ENCODE measurements at places on chromosomes 4 and X.

DNA sequence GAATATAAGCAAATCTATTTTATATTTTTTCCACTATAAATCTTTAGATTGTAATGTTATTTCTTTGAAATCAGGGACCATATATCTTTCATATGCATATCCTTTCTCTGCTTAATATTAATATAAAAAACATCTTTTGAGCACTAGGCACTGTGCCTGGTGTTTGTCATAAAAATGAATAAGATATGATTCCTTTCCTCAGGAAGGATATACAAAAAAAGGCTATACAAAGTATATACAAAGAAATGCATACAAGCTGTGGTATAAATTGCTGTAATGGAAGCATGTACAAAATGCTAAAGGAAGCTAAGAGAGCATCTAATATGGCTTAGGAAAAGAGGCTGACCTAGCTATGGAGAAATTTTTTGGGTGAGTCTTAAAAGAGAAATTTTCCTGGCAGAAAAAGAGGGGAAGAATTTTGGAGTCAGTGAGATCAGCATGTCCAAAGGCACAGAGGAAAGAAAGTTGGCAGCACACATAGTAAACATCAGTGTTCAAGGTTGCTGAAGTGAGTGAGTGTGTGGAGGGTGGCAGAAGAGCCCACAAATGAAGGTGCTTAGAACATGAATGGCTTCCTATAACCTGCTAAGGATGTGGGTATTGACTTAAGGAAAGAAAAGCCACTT is 500.0 kb downstream of the SPRY1 start:
- no peak for DNase-seq

DNA sequence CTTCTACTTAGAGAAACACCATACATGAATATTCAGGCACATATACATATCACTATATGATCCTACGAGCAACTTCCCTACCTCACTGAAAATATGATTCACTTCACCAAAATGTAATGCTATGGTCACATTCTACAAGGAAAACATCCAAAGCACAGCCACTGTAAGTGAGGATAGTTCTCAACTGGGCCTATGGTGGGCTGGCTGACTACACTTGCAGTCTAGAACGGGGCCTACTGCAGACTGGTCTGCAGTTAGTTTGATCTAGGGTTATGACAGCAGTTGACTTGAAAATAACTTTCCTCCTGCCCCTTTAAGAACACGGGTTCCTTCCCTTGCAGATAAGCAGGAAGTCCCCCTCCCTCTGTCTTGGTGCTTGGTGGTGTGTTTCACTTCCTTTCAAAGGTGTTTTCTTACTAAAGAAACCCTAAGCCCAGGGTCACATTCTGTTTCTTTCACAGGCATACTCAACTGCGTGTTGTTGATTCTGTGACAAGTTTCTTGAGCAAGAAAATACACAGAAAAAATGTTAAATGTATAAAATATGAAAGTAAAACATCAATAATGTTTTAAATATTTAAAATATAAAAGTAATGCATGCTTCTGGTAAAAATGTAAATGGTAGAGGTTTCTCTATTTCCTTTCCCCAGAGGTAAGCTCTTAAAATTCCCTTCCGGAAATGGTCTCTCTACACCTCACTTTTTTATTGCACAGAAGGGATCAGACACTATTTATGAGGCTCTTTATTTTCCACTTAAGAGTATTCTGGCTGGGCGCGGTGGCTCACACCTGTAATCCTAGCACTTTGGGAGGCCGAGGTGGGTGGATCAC is 18.0 kb upstream of the TMSB4X start:
- no peak for DNase-seq

GRCh38 chr4:75327804-75328512 is 186.2 kb downstream of the RCHY1 start:
- peak; percentile 12 for DNase-seq

GRCh38 chrX:122866532-122866931 is 317.5 kb upstream of the GRIA3 start:
- no peak for DNase-seq

DNA sequence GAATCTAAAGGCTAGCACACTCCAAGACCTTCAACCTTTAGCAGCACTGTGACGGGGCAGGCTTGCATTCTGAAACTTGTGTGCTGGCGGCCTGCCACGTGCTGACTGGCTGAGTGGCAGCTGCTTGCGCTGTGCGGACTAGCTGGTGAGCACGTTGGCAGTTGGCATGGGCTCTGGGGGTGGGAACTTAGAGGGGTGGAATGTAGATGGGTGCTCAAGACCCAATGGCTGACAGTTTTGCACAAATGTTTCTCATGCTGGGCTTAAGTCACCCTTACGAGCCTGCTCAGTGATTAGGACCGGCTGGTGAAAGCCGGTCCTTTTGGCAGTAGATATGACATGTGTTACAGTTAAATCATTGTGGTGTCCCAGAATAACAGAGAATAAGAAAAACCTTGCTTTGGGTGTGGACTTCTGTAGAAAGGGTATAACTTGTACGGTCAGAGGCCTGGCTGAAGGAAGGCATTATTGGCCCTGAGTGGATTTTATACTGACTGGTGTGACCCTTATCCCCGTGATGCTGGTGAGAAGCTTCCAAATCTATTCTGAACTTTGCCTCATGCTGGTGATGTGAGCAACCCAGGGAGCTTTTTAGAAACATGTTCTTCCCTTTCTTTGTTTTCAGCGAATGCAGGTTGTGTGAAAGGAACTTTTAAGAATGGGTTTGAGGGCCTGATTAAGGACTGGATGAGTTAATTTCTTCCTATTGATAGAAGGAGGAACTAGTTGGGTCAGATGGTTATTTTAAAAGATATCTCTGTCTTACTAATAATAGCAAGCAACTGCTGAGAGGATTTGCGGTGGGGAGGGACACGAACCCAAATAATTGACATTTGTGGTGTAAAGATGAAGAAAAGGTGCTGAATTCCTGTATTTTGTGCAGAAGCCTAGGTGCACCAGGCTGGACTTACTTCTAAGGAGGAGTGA is 107.4 kb upstream of the SLC4A4 start:
- DNase-seq, result peak; percentile 87

DNA sequence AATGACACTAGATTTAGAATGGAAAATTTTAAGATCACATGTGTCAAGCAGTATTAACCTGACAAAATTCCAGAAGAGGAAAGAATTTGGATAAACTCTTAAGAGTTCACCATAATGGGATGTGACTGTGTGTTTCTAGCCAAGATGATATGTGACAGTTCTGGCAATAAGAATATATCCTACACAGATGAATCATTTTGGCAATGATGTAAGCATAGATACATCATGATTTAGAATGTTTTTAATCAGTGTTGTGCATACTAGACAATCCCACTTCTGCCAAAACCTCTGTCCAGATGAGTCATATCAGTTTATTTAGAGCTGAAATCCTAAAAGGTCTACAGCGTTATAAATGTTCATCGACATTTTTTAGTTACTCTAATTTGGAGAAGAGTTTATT is 48.8 kb downstream of the PTCHD1 start:
- DNase-seq, result no peak

- DNase-seq, result no peak
These were observed 156.6 kb downstream of the GATB start for GRCh38 chr4:151604238-151604637.

DNA sequence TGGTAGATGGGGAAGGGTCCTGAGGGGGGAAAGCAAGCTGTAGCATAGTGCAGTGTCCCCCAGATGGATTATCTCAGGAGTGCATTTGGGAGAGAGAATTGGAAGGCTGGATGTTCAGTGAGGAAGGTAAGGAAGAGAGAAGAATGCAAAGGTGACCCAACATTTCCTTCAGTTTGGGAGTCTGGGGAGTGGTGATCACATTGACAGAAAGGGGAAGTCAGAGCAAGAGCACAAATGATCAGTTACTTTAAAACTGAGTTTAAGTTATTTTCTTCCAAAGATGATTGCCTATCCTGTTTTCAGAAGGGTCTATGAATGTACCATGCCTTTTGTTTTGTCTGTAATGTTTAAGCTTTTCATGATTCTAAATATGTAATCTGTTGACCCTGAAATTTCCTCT is 47.6 kb downstream of the ARHGAP10 start:
- DNase-seq, result no peak

DNA sequence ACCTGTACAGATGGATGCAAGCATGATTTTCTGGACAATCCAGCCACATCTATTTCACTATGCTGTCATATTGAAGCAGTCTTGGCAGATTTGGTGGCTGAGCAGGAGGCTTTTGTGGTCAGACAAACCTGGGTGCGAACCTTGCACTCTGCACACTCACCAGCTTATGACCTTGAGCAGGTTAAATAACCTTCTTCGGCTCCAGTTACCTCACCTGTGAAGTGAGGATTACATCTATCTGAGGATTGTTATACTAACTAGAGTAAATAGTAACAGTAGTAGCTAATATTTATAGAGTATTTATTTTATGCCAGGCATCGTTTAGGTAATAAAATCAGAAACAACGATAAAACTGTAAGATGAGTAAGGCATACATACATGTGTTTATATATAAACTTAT is 150.0 kb downstream of the PPP3CA start:
- no peak for DNase-seq

GRCh38 chr4:73661646-73662119 is 41.4 kb upstream of the RASSF6 start:
- DNase-seq, result no peak

- DNase-seq, result no peak
These were observed 128.0 kb downstream of the ANAPC4 start for GRCh38 chr4:25504932-25505636.

- DNase-seq, result no peak
These were observed 4.8 kb downstream of the SLC49A3 start for GRCh38 chr4:683982-684622.

DNA sequence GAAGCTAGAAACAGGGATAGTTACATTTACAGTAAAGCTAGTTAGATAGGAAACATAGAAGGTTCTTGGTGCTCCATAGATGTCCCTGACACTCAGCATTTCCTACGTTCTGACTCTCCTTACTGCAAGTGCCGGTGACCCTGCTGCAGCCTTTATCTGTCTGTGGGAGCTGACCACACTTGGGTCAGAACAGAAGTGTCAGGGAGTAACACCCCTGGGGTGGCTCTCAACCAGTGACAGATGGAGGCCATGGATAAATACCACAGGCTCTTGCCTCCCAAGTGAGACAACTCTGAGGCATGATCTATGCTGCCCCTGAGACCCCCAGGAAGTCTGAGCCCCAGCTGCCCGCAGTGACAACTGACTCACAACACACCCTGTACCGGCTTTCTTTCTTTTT is 69.8 kb downstream of the ANXA3 start:
- DNase-seq, result no peak

DNA sequence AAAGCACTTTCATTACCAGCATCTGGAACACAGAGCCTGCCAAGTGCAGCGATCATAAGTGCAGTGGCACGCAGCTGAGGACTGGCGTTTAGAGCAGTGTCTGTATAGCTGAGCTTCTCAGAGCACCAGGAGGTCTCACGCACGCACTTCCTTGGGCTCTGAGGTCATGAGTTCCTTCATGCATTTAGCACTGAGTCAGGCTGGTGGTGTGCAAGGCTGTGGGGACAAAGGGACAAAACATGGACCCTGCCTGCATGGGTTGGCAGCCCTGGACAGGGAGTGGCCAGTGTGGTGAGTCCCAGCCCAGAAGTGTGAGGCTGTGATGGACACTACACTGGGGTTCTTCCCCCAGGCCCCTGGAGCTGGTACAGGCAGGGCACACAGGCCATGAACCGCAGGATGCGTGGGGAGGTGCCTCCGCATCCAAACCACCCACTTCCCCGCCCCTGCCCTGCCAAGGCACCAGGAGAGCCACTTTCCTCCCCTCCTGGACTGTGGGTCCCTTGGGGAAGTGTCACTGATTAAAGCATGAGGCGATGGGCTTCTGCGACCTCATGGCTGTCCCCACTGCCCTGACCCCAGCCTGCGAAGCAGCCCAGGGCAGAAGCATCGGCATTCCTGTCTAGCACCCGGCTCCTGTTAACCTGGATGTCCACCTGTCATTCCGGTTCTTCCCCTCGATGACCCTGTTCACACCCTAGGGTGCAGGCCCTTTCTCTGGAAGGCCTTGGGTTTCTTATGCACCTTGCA is 37.2 kb upstream of the GPR78 start:
- DNase-seq, result no peak

- no peak for DNase-seq
These were observed 17.3 kb upstream of the LSM6 start for GRCh38 chr4:146158036-146158745.

DNA sequence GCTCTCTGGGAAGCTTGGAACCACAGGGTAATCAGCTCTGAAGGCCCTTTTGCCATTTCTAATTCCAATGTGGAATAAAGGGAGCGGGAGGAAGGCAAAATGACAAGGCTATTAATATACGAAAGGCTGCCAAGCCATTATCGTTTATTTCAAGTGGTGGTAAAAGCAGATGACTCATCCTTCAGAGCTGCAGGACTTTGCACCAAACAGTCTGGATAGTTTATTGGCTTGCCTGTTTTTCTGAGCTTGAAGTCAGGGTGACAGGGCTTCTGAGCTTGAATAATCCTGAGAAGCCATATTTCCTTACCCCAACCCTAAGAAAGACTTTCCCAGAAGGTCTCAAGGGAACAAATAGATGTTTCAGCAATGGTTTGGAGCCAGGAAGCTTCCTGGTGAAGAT is 7.7 kb upstream of the GABRE start:
- DNase-seq, result no peak

DNA sequence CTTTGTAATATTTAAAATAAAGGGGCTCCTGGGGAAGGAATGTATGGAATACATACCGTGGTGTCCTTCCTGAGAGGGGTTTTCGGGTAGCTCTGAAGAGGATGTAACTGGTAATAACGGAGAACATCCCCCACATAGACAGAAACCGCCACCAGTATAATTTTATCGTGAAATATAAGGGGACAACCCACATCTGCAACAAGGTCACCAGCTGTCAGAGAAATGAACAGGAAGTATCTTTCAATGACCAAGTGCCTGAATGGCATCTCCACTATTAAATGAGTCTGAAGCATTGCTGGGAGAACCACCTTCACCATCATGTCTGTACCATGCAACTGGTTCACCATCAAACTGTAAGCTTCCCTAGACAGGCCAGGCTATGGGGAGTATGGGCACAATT is 31.7 kb downstream of the RNF175 start:
- no peak for DNase-seq

DNA sequence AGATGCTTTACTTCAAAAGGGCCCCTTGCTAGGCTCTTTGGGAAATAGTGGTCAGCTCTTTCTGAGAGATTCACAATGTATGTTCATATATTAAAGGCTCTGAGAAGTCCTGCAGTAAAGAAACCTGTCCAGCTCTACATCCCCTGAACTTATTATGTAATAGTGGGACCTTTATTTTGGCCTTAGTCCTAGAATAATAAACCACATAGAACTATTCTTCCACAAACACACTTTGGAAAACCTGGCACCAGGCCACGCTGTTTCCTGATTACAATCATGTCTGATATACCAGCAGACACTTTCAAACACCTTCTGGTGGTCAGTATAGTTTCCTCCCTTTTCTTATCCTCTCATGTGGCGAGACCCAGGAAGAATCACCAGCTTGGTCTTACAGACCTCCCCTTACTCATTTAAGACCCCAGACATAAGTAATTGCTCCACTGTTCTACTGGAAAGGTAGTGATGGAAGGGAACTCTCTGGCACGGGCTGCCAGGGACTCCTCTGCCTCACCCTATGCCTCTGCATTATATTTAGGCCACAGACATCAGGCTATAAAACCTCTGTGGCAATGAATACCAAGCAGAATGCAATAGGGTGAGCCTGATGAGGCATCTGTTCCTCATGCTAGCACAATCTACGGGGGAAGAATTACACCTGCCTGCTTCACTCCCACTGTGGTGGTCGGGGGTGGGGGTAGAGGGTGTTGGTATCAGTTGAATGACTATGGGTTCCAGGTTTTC is 5.7 kb upstream of the PPEF1 start:
- DNase-seq, result no peak

- DNase-seq, result no peak
These were observed 157.3 kb downstream of the PRDM5 start for GRCh38 chr4:120765260-120765680.

Measured in thoracic aorta (tissue), 2 donors.